ENCODE measurements at places on chromosomes 5 and 9. TPM values are rescaled to one million over a fixed set of nuclear protein-coding genes. Genes with fewer than 3 reads are reported as not detected.

AK1 gene
- total RNA-seq, result 626 TPM

DNA sequence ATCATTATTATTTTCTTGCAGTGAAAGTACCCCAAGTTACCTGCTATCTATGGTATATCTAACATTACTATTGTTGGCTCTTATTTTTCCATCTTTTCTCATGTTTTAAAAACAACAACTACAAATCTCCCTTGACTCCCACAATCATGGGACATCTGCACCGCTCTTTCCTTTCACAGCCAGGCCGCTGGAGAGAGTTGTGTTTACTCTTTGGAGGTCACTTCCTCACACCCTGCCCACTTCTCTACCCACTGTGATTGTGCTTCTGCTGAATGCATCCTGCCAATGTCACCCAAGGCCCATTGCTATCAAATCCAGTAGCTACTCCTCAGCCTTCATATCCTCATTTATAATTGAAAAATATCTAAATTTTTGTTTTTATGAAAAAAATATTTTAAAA lies 29.7 kb downstream of the SLC28A3 start:
- no peak for DNase-seq

- no peak for DNase-seq
Measured at GRCh38 chr5:1380910-1381309, 36.0 kb upstream of the CLPTM1L start.

DNA sequence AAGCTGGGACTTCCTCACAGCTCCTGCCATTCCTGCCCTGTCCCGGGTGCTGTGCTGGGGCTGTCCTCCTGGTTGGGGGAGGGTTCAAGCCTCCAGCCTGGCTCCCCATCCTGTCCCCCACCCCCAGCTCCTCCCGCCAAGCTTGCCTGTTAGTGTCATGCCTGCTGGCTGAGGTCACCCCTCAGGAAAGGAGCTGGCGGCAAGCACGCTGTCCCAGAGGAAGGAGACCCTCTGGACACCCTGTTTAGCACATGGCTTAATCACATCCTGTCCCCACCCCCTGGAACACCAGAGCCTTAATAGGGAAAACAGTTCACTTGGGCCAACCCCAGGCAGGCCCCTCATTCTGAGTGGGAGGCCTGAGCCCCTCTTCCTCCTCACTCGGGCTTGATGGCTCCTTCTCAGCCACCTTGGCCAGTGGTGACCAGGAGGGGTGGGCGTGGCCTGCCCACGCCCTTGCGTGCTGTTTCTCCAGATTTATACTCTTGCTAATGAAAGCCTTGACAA lies 9.2 kb upstream of the PHYHD1 start:
- DNase-seq, result peak; percentile 84

DNA sequence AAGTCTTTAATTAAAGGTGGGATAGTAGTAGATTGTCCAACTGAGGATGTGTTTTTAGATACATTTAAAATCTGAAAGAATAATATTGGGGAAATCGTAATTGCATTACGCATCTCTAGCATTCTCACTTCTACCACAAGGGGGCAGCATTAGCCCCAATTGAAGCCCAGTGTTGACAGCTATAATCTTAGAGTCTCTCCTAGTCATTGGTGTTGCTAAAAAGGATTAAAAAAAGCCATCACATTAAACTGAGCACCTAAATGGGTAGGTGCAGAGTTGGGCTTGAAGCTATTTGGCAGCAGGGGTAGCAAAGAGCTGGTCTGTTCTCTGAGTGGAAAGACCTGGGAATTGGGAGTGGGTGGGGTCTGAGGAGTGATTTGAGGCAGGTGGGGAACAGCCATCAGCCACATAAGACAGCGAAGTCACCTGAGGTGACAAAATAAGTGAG lies 177.2 kb downstream of the OSTF1 start:
- no peak for DNase-seq

- DNase-seq, result peak; percentile 64
Measured at GRCh38 chr9:114504341-114505186, 709 bp downstream of the WHRN start.

DNA sequence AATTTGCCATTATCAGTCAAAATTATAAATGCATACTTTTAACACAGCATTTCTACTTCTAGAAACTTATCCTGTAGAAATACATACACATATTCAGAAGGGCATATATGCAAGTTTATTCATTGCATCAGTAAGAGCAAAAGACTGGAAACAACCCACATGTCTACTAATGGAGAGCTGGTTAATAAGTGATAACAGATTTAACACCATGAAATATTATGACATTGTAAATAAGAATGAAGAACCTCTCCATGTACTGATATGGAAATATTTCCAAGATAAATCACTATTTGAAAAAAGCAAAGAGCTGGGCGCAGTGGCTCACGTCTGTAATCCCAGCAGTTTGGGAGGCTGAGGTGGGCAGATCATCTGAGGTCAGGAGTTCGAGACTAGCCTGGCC lies 54.5 kb downstream of the ELOVL7 start:
- DNase-seq, result no peak
